ENCODE measurements at places on chromosomes 11 and 22. TPM values are rescaled to one million over a fixed set of nuclear protein-coding genes. Genes with fewer than 3 reads are reported as not detected.

GRCh38 chr11:60130496-60130895, 42.0 kb downstream of the MS4A2 start:
- DNase-seq, result peak; percentile 43

DNA sequence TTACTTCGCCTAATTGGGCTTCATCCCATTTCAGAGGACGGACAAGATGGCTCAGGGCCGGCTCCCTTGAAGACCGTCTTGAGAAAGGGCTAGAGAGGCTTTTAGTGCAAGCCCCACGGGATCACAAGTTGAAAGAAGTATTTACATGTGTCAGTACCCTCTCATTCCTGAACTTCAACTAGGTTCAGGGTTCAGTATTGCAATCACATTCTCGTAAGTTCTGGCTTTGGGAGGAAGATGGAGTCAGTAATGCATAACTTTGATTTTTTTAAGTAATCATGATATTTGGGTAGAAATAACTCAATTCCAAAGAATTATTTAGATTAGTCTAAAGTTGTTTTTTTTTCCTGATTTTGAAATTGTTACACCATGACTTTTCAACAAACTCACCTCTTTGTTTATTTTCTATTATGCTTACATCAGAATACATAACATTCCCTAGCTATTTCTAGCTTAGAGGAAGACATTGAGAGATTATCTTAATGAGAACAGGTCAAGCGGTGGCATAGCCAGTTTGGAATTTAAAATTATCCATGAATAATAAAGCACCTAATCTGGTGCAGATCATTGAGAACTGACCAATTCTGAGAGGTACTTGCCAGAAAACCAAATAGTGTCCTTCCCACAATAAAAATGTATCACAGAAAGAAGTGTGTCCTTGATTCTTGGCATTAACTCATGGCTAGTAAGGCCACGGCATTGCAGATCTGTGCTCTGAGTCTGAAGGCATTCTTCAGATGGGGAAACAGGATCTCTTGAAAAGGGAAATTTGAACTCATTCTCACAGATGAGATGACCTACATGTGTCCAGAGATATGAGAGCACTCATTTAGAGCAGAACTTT, 92.1 kb upstream of the BLID start:
- DNase-seq, result no peak

GRCh38 chr22:45769569-45770210, 98.1 kb downstream of the ATXN10 start:
- DNase-seq, result no peak

- no peak for DNase-seq
Measured at GRCh38 chr11:15490535-15490934, 375.8 kb downstream of the INSC start.

Gene HIRA
- 53.0 TPM for total RNA-seq

Data from H9 (cell line).